ENCODE measurements at places on chromosomes 4 and X.

DNA sequence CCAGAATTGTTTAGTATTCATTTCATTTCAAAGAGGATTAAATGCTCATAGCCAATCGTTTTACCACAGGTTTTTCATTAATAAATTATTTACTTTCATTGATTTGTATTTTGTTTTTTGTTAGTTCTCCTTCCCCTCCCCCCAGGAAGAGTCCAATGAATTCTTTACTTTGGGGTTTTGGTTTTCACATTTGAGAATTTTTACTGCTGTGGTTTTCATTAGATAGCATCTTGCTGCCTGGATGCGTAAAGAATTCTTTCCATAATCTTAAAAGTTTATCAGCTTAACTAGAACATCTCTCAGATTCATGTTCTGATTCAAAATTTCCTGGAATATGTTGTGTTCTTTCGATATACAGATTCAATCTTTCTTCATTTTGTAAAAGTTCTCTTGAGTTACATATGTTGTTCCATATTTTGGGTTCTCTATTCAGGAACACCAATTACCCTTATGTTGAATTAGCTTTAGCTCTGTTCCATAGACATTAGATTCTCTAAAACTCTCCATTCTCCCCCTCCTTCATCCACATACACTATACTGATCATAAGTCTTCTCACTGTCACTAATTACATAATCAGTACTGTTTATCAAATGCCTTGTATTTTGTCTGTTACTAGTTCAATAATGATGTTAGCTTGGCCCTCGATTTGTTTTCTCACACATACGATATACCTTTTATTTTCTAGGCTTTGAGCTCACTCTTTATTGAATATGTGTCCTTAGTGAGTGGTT is 184.4 kb downstream of the CAMK2D start:
- DNase-seq, result no peak

GRCh38 chr4:4560136-4560535 is 18.3 kb upstream of the STX18 start:
- no peak for DNase-seq

DNA sequence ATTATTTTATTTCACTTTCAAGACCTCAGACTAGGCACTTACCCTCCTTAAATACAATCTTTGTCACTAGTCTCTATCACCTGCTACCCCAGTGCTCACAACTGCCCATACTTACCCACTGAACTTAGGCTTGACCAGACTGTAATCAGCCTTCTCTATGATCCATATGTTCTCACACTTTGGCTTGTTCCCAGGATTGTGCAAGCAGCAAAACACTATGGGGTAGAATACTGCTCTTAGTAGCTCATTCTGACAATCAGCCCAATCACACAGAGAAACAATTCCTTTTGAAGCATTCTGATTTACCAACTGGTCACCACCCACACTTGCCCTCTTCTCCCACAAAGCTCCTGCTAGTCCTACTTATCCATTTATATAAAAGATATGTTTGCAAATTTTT is 878.3 kb downstream of the FSTL5 start:
- no peak for DNase-seq

DNA sequence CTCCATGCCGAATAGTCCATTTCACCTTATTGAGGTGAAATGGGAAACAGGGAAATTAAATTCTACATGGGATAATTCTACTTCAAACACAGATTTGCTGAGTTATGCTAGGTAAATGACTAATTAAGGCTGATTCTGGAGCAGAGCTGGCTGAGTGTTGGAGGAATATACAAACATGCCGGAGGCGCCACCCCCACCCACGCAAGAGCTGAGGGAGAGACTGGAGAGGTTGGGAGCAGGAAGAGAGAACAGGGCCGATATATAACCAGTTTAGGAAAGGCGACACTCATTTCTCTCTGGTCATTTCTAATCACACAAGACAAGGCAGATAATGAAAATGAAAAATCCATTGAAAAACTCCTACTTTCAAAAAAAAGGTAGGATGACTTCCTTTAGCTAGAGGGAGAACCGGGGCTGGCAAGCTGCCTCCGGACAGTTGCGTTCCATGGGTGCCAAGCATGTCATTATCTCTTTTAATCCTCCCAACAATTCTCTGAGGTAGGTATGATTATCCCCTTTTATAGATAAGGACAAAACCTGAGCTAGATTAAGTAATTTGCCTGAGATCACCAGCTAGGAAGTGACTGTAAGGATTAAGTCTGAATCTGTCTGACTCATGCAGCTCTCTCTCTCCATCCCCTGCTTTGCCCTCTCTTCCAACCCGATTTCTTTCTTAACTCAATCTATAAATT is 27.6 kb upstream of the CFAP299 start:
- DNase-seq, result no peak

- no peak for DNase-seq
Observed at GRCh38 chr4:145154573-145154972, 25.8 kb downstream of the OTUD4 start.

GRCh38 chr4:129545599-129546278 is 449.8 kb downstream of the C4orf33 start:
- DNase-seq, result no peak

- DNase-seq, result no peak
Observed at GRCh38 chr4:34043131-34043530, 2201.2 kb downstream of the ARAP2 start.

GRCh38 chr4:155522201-155522600 is 144.4 kb upstream of the GUCY1A1 start:
- DNase-seq, result no peak

- DNase-seq, result no peak
Observed at GRCh38 chrX:81316163-81316562, 114.3 kb downstream of the SH3BGRL start.

DNA sequence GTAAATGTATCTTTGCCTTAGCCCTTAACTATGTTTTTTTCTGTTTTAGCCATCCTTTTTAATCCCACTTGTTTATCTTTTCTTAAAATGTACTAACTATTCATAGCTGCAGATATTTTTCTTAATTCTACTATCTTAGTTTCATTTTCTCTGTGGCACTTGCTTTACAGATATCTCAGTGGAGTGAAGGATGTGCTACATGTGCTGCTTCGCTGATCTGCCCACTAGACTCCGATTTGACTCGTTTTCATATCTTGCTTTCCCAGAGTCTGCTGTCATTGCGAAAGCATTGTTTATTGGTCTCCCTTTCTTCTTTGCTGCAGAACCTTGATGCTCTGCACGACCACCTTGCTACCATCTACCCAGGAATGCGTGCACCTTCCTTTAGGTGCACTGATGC is 30.6 kb downstream of the GUCY1B1 start:
- DNase-seq, result no peak

- DNase-seq, result no peak
Observed at GRCh38 chrX:10619425-10620046, 849 bp downstream of the MID1 start.

All from brain pericyte (primary cell).